CD4-positive, alpha-beta T cell (primary cell): ENCODE measurements at places on chromosomes 2 and 18.

- no peak for DNase-seq
Observed at GRCh38 chr2:192090911-192091310, 103.8 kb downstream of the TMEFF2 start.

DNA sequence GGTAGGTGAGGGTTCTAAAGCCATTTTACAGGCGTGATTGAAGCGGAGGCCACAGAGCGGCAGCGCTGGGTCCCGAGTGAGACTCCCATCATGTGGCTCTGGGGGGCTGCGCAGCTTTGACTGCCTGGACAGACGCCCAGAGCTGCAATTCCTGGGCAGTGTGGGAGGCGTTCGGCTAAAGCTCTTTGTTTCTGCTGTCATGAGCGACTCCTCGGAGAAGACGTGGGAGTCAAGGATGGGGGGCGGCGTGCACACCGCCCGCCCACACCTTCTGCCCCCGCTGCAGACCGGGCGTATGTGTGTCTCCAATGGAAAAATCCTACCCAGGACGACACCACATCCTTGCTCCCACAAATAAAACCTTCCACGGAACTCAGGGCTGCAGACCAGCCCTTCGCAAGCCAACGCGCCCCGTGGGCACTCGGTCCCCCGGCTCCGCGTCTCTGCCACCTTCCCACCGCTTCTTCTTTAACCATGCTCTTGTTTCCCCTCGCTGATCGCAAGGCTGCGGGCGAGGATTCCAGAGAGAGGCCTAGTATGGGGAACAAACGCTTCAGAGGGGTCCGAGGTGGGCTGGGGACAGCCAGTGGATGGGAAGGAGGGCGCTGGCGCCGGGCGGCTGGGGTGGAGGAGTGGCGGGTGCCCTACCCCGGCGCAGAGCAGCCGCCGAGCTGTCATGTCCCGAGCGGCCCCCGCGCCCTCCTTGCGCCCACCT lies 680 bp upstream of the LBH start:
- peak; percentile 52 for DNase-seq

DNA sequence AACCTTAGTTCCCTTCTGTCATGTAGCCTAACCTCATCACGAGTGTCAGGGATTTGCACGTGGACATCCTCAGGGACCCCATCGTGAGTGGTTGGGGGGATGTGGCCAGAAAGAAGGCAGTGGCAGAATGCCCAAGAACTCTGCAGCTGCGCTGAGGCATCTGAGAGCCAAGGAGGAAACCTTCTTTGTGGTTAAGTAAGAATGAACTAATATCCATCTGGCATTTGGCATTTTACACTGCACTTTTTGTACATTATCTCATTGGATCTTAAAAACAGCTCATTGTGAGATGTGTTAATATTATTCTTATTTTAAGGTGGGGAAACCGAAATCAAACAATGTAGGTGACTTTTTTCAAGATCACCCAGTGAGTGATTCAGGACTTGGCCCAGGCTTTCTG lies 32.6 kb upstream of the APCDD1 start:
- no peak for DNase-seq

DNA sequence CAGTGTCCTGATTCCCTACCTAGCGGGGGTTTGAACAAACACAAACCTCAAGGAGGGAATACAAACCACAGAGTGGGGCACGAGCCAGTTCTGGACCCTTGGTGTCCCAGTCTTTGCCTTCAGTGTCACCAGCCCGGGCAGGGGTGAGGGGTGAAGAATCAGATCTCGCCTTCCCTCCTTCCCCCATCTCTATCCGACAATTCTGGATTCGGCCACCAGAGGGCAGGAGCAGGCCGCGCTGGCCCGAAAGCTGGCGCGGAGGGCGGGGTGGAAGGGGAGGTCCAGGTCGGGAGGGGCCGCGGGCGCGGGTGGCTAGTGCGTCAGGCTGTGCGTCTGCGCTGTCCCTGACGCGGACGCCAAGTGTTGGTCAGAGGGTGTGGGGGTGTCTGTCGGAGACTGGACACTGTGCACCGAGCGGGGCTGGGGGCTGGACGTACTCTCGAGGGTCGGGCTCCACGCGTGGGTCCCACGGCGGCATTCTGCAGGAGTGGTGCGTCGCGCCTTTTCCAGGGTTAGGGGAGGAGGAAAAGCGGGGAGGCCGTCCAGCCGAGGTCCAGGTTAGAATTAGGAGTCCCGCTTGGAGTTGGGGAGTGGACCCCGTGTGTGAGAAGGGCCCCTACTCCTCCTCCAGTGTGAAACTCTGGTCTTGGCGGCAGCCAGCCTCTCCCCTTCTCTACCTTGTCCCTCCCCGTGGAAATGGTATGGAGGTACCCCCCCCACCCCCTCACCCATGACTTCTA lies 2.9 kb upstream of the CRYBA2 start:
- peak; percentile 72 for DNase-seq

DNA sequence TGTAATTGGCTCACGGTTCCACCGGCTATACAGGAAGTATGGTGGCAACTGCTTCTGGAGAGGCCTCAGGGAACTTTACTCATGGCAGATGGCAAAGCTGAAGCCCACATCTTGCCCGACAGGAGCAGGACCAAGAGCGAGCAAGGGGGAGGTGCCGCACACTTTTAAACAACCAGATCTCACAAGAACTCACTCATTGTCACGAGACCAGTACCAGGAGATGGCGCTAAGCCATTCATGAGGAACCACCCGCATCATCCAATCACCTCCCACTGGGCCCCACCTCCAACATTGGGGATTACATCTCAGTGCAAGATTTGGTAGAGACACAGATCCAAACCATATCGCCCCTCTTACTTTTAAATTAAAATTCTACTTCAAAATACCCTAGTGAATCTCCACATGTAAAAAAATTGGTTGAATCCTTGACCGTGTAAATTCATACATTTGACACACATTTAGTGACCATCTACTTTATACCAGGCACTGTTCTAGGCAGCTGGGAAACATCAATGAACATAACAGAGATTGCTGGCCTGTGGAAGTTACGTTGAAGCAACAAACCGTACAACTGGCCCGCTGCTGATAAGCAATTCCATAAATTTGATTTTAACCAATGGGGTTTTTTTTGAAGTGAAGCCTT lies 87.6 kb downstream of the ALPK2 start:
- no peak for DNase-seq
